Mammary epithelial cell (primary cell): ENCODE measurements at places on chromosomes 13 and 19. TPM values are rescaled to one million over a fixed set of nuclear protein-coding genes. Genes with fewer than 3 reads are reported as not detected.

Gene RPL18A
- total RNA-seq = 1,272 TPM

Gene HCST
- total RNA-seq = 0.83 TPM

Gene FGF21
- not detected for total RNA-seq

Gene PALM
- 1.0 TPM for total RNA-seq

Gene NCAN
- not detected in 2 replicates for total RNA-seq
